ENCODE measurements at places on chromosomes 6 and 20.

- no peak for DNase-seq
These were observed 67.6 kb upstream of the RIN2 start for GRCh38 chr20:19690462-19690861.

DNA sequence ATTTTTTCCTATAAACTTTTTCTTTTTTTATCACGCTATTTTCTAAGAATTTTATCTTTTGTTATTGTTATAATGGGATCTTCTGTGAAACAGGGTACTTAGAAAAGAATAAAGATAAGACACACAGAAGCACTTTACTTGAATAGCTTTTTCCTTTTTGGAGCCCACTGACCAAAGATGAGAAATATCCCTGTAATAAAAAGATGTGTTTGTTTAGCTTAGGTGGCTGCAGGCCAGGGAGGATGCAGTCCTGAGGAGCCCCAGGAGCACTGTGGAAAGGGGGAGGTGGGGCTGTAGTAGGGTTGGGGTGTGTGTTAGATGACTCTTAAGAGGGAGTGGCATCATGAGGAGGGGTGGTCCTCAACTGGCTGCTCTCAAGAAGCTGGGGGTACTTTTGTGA lies 128.6 kb downstream of the ARID1B start:
- no peak for DNase-seq

DNA sequence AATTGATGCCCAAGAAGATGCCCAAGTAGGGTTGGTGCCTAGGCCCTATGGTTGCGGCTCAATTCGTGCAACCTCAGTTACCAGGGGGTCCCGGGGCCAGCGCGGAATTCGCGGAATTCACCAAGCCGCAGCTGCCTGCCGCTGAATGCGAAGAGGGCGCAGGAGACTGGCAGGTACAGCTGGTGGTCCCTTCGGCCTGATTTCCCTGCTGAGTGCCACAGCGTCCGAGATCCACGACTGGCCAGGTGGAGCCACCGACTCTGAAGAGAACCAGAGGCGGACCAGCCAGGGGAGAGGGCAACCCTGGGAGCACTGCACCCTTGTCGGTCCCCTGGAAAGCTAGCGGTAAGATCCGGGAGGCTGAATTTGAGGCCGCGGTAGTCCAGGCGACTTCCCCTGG lies 6.8 kb upstream of the TFAP2D start:
- no peak for DNase-seq

DNA sequence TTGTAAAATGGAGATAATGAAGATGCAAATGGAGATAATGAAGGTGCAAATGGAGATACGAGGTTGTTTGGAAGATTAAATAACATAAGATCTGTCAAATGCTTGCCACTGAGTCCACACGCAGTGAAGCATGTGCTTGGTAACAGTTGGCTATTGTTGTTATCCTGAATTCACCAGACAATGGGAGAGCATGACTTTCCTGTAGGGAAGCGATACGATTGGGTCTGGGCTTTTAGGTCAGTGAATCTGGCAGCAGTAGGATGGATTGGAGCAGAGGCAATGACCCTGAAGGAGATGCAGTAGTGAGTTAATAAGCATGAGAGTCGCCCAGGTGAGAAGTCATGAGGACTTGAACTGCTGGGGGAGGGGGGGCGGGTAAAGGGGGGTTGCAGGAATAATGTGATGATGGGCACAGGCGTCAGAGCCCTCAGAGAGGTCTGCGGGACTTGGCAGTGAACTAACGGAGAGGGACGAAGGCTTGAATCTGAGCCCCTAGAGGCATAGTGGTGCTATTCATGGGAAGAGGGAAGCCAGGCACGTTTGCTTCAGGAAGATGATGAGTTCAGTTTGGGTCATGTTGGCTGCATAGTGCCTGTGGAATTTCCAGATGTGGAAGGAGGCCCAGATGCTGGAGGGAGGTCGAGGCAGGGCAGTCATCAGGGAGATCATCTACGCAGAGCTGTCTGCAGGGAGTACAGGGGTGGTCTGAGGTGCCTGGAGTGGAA lies 55.4 kb downstream of the ZDHHC14 start:
- DNase-seq, result no peak

Data from CD4-positive, alpha-beta T cell treated with Interleukin-12 subunit alpha and Interleukin-12 subunit beta, for 1 hour (primary cell).